Left kidney (tissue), 8 donors: ENCODE measurements at places on chromosomes 6 and 20. TPM values are rescaled to one million over a fixed set of nuclear protein-coding genes. Genes with fewer than 3 reads are reported as not detected.

- DNase-seq, result no peak
Observed at GRCh38 chr6:163370464-163371117, 43.9 kb upstream of the QKI start.

DNA sequence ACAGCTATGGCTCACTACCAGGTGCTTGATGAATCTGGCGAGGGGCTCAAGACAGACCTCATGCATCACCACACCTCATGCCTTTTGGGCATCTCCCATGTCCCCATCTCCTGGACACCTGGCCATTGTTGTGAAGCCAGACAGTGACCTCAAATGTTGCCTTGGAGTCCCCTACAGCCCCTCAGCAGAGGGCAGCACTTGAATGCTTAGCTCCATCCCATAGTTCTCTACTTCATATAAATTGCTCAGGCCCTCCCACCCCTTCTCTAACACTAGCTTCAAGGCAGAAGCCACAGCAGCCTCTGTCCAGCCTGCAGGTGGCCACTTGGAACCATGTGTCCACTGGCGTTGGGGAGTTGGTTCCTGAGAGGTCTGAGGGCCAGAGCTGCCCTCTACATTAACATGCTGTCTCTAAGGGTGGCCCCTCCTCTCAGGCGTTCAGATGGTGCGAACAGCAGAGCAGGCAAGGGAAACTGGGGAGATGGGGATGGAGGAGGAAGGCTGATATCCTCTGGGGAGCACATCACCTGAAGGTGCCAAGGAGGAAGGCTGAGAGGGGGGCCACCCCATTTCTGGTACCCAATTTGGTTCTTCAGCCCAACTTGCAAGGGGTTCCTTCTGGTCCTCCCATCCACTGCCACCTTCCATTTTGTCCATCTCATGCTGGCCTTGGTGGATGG is 31.3 kb downstream of the MOCS1 start:
- no peak for DNase-seq

DNA sequence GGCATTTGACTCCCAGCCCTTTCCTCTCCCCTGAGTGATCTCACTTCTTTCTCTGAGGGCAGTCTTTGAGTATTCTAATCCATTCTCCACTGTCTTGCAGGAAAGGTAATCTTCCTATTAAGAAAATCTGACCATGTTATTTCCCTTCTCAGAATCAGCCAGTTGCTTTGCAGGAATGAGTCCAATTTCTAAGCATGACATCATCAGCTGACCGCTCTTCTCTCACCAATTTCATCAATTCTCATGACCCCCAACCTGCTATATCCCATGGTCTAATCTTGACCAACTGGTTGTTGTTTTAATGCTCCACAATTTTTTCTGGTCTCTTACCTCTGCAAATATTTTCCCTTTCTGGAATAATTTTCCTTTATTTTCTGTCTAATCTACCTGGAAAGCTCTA is 73.4 kb downstream of the FAM229B start:
- DNase-seq, result no peak

- no peak for DNase-seq
Observed at GRCh38 chr6:39686976-39687375, 38.2 kb downstream of the KIF6 start.

- no peak for DNase-seq
Observed at GRCh38 chr6:162852840-162853577, 125.2 kb downstream of the PACRG start.

DNA sequence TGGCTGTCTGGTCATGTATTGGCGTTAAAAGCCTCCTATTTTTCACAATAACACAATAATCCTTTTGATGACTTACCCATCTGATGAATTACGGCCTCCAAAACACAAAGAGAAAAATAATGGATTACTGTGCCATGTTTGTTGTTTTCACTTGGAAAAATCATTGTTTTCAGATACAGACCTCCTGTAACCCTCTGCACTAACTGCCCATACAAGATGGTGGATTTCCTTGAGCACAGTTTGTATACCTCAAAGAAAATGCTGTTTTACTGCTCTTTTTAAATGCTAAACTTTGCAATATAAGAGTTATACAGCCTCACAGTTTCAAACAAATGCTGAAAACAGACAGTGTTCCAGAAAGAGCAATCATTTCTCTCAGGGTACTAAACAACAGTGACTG is 61.0 kb downstream of the SMLR1 start:
- no peak for DNase-seq

DNA sequence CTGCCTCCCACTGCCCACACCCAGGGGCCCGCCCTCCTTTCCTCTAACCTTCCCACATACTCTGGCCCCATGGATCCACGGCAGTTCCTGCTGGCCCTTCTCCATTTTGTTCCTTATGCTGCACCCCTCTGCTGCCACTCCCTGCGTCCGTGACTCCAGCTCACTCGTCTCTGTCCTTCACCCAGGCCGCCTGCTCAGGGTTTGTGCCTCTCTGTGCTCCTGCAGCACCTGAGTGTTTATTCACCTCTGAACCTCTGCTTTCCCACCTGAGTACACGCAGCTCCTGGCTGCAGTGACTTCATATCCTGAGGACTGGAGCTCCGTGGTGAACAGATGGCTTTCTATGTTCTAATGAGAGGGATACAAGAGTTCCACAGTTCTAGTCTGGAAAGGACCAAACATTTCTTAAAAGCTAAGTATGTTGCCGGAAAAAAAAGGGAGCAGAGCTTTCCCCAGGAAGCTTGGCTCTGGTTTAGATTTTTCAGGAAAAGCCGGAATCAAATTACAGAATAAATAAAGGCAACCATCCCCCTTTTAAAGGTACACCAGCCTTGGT is 1.5 kb upstream of the GNRH2 start:
- peak; percentile 54 for DNase-seq

DNA sequence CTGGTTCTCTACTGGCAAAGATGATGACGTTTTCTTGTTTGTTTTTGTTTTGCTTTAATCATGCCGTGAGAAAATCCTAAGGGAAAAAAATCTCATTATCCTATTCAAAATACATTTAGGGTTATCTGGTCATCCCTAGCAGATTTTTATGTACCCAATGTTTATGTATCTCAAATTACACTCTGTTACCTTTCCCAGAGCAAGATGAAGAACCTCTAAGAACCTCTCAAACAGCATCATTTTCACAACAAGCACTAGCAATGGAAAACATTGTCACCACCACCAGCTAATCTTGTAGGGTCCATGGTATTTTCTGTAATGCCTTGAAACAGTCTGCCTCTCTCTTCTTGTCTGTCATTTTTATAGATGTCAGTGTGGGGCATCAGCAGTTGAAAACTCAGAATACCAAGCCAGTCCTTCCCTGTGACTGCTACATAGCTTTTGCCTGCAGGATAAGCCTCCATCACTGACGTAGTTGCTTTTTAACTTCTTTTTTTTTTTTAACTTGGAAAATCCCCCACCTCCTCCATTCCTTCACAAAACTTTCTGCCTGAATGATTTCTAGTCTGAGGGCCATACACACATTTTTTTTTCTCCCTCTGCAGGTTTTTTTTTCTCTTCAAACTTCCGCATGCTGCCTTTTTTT is 2.4 kb upstream of the SNAP25 start:
- DNase-seq, result peak; percentile 17

- DNase-seq, result no peak
Observed at GRCh38 chr6:52389626-52390360, 27.8 kb downstream of the PAQR8 start.

Gene RHAG
- polyA plus RNA-seq, result 0.96 TPM

Gene C6orf52
- polyA plus RNA-seq, result 3.7 TPM
